CD4-positive, alpha-beta T cell treated with Interferon gamma for 1 hour (primary cell): ENCODE measurements at places on chromosomes 4 and X.

DNA sequence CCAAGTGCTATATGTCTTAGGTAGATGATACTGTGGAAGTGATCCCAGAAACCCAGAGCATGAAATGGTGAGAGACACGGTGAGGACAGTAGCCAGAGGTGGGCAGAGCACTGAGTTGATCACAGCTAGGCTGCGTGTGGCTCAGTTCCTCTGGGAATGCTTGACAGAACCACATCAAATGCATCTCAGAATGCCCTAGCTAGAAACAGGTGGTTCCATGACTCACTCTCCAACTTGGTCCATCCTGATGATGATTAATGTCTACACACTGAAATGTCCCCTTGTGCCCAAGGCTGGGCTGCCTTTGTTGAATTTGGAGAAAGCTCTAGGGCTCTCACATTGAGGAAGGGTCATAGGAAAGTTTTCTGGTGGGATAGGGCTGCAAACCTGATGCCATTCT is 113.6 kb downstream of the ZNF518B start:
- no peak for DNase-seq

DNA sequence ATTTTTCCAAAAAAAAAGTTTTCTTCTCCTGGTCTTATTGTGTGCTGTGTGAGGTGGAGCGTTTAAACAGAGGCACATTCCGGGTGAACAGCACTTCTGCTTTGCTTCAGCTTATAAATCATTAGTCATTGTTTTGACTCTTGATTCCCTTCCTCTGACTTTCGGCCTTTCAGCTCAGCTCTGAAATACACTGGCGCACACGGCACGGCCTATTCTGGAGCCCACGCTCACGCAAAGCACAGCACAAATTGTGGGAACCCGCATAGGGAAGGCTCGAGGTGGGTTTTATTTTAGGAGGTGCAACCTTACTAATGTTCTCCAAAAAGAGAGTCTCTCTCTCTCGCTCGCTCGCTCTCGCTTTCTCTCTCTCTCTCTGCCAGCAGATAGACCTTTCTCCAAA is 4.0 kb downstream of the POU3F4 start:
- DNase-seq, result no peak

DNA sequence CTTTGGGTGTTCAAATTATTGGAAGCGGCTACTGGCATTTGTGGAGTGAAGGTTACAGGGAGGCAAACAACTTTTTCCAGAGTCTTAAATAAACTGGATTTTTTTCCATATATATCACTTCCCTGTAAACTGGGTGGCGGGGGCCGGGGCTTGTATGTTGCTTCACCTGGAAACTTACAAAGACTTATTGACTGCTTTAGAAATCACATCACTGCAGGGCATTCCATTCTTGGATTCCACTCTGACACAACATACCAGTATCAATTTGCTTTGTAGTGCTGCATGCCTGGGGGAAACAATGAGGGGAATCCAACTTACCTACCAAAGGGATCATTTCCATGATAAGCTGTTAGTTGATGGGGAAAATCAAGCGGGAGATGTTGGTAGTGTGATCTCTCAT is 21.7 kb upstream of the FAM156A start:
- DNase-seq, result no peak

- no peak for DNase-seq
These were observed 849.4 kb downstream of the FSTL5 start for GRCh38 chr4:161314371-161314770.

DNA sequence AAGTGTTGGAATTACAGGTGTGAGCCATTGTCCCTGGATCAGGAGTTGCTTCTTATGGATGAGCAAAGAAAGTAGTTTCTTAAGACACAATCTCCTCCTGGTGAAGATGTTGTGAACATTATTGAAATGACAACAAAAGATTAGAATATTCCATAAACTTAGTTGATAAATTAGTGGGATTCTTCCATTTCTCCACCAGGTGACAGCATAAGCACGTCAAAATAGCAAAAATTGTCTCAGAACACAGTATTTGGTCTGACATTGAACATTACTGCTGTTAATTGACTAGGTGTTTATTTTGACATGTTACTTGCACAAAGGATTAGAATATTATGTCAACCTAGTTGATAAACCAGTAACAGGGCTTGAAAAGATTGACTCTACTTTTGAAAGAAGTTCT is 21.6 kb downstream of the CLDN34 start:
- no peak for DNase-seq

GRCh38 chr4:97910005-97910404 is 233.3 kb downstream of the STPG2 start:
- DNase-seq, result no peak
